ENCODE measurements at places on chromosomes 7 and 10. TPM values are rescaled to one million over a fixed set of nuclear protein-coding genes. Genes with fewer than 3 reads are reported as not detected.

GRCh38 chr10:132696728-132697577, 89.0 kb downstream of the NKX6-2 start:
- DNase-seq = no peak

GRCh38 chr7:99143521-99143852, 421 bp downstream of the SMURF1 start:
- DNase-seq = no peak

- no peak for DNase-seq
Measured at GRCh38 chr10:93751832-93752231, 5.9 kb upstream of the LGI1 start.

DNA sequence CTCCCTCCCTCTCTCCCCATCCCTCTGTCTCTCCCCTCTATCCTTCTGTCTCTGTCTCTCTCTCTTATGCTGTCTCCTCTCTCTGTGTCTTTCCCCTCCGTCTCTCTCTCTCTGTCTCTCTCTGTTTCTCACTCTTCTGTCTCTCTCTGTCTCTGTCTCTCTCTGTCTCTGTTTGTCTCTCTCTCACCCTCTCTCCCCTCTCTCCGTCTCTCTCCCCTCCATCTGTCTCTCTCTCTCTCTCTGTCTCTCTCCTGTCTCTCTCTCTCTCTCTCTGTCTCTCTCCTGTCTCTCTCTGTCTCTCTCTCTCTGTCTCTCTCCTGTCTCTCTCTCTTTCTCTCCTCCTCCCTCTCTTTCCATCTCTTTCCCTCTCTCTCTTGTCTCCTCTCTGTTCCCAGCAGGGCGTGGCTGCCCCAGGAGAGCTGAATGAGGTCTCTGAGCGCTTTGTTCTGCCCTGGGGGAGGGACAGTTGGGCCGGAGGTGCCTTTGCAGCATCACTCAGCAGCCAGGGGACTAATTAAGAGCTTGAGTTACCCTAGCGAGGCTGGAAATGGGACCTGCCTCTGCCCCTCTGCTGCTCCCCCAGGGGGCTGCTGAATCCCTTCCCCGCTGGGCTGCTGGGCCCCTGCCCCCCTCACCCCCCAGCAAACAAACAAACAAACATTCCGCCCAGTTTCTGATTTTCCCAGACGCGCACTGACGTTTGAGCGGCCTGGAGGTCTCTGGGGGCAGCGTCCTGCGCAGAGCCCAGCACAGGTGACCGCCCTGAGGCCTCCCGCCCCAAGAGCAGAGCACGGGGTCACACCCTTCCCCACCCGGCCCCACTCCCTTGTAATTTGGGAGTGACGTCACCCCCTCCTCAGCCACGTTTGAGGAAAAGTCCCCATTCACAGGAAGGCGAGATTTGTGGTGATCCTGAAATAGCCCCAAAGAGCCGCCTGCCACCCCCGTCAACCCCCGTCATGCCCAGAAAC, 68.1 kb downstream of the PDGFA start:
- no peak for DNase-seq

DNA sequence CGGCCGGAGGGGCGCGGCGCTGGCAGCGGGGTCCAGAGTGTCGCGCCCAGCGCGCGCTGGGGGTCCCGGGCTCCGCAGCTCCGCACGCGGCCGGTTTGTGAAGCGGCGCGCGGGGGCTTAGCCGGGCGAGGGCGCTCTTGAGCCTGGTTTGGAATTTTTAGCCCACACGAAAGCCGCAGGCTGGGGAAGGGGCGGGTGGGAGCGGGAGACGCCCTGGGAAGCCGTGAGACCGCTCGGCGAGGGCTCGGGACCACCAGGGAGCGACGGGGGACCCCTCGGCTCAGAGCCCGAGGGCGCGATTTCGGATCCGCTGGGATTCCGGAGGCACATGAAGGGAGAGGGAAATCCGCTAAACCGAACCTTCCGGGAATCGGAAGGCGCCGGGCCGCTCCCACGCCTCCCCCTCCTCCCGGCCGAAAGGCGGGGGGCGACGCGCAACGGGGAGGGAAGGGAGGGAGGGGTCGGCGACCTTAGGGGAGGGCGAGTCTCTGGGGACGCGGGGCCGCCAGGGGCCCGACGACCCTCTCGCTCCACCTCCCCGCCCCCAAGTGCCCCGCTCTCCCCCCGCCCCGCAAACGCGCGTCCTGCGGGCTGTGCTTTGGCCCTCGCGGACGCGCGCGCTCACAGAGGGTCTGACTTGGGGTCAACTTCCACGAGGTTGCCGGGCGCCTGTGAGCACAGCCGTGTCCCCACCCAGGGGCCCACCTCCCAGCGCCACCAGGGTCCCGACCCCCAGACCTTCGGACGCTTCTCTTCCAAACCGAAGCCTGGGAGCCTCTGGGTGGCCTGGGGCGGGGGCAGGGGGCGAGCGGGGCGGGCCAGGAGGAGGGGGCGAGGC, 5.1 kb upstream of the ELFN1 start:
- DNase-seq = peak; percentile 68

DNA sequence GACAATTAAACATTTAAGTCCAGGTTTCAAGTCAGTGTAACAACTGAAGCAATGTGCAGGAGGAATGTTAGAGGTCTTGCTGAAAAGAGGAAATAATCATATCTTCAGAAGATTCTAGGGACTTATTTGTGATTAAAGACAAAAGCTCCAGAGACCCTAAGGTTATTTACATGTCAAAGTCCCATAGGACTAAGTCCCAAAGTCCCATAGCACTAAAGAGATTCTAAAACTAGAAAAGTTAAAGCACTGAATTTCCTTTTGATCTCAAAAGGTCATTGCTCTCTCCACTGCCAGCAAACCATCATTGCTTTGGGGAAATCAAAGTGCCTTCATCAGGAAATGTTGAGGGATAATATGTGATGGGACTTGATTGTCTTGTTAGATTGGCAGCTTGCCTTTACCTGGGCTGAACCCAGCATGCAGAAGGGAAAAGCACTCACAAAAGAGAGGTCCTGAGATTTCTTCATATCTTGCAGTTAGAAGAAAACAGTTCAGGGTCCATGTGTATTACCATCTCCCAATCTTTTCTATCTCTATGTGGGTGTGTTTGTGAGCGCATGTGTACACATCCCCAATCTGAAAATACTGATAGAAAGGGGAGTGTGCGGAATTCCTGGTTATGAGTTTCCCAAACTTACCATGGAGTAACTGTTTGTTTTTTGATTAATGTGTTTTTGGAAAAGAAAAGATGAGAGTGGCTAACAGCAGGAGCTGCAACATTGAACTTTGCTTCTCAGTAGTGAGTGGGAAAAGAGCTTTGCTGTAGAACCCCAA, 21.8 kb downstream of the NUDT13 start:
- DNase-seq = no peak

GRCh38 chr7:147412109-147412508, 1178.5 kb upstream of the C7orf33 start:
- DNase-seq = no peak

Gene GAD2
- total RNA-seq = not detected

Gene OR2A1
- not detected for total RNA-seq

Gene CCDC3
- total RNA-seq = 1.8 TPM
